ENCODE measurements at places on chromosomes 4 and X. TPM values are rescaled to one million over a fixed set of nuclear protein-coding genes. Genes with fewer than 3 reads are reported as not detected.

- DNase-seq: no peak
These were observed at the start of gene PALLD for GRCh38 chr4:168496834-168497233. Gene PALLD (plus strand): TSS chr4:168497052.

DNA sequence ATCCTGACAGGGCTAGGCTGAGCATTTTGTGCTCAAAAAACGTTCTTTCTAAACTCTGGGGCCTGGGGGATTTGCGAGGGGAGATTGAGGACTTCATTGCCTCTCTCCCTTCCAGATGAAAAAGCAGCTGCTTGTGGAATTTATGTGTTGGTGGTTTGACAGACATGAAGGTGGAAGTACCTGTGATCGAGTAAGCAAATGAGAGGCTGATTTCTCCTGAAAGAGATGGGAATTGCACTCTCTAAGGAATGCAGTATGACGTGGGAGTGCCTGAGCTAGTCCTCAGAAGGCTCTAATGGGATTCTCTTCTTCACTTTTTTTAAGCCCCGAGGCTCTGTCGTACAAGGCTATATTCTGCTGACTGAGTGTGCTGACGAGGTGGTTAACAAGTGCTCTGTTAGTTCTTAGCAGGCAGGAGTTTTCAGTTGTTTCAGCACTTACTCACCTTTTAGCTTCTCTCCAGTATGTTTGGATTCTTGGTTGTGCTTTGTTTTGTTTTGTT, 426.8 kb upstream of the CNKSR2 start:
- no peak for DNase-seq

DNA sequence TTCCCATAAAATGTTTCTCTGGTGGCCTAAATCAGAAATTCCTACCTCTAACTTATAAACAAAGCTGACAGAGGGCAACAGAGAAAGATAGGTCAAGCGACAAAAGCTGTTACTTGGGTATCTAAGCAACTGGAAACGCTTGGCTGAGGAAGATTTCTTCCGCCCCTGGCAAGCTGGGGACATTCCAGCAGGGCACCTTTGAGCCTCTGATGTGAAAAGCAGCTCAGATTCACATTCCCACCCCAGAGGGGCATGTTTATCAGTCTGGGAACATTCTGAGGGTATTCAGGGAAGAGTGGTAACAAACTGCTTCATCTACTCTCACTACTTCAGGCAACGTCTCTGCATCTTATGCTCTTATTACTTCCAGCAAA, 3.5 kb upstream of the CDS1 start:
- no peak for DNase-seq

DNA sequence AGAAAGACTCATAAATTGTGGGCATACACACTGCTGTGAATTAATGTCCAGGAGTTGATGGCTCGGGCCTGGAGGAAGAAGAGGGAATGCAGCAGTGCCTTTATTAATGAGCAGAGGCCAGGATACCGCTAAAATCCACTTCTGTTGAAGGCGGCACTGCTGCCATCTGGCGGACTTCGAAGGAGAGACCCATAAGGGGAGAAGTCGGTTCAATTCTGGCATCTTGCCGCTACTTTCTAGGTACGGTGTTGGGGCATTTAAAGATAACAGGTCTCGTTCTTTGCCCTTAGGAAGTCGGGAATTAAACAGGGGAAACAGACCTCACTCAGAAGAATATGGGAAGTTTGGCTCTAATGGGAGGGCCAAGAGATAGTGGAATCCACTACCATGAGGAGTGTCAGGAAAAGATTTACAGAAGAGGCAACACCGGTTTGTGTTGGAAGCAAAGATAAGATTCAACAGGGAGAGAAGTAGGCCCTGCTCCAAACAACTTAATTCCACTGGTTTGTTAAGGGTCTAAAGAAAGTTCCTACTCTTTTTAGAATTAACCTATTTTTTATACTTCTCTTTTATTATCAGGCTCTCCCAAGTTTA, 133.6 kb upstream of the GIMD1 start:
- DNase-seq: no peak

The SPANXN2 gene
- total RNA-seq: not detected

The SPIN2A gene
- total RNA-seq: not detected

The ANTXR2 gene
- total RNA-seq: 6.6 TPM

All from Daoy (cell line).